Mesendoderm (in vitro differentiated cells): ENCODE measurements at places on chromosomes 2 and 18.

- peak; percentile 75 for DNase-seq
These were observed 107.8 kb downstream of the MBD2 start for GRCh38 chr18:54116541-54117257.

- DNase-seq = no peak
These were observed 132.8 kb upstream of the L3MBTL4 start for GRCh38 chr18:6547476-6547875.

DNA sequence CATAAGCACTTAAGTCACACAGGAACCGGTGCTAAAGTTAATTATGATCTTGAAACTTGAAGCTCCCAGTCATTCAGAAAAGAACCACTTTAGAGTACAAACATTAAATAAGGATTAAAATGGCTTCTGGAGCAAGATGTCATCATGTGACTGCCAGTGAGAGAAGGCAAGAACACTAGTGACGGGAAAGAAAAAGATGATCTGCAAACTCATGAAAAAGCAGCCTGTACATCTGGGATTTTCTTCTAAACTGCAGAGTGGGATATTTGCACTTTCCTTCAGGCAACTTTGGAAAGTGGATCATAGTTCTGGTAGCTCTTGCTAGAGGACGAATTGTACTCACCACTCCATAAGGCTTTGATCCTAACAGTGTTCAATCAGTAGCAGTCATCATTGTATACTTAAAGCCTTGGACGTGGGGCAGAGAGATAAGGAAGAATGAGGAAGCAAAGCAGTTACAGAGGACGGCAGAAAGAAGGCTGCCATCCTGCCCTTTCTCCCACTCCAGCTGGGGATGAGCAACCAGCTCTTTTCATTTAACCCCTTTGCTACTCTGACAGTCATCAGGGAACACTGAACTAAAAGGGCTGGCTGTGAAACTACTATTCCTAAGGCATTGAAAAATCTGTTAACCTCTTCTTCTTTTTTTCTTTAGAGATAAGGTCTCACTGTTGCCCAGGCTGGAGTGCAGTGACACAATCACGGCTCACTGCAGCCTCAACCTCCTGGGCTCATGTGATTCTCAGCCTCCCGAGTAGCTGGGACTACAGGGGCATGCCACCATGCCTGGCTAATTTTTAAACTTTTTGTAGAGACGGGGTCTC, 18.1 kb downstream of the ABHD3 start:
- DNase-seq = no peak

- no peak for DNase-seq
These were observed 64.8 kb downstream of the TNS1 start for GRCh38 chr2:217938036-217938435.

- no peak for DNase-seq
These were observed 23.9 kb downstream of the CLIP4 start for GRCh38 chr2:29139152-29139551.

DNA sequence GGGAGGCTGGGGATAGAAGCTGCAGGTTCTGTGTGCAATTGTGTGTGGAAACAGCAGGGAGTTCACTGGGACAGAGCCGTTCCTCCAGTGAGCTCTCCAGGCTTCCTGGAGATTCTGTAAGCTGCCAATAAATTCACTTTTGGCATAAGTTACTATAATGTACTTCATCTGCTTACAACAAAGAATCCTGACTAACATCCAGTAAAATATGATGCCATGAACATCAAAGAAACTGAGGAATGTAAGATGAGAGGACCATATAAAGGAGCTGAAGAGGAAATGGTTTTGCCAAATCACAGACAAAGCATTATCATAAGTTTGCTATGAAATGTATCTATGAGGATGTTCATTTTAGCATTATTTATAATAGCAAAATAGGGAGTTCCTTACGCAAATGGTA, 175.3 kb downstream of the KCNE4 start:
- DNase-seq = no peak

DNA sequence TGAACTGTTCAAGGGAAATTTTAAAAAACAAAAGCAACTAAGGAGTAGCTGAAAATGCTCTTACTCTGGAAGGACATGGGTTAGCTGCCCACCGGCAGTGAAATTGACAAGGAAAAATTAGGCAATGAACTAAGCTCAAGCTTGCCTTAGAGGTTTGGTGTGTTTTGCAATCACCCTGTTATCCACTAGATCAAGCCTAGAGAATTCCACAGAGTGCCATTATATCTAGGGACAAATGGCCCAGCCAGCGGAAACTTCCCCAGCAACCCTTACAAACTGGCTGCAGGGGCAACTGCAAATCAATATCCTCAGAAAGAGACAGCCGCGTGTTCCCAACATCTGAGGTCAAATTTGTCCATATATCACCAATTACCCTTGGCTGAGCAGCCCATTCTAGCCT, 258.2 kb downstream of the SP3 start:
- no peak for DNase-seq

GRCh38 chr2:64649013-64649484, 4.7 kb downstream of the SERTAD2 start:
- no peak for DNase-seq

DNA sequence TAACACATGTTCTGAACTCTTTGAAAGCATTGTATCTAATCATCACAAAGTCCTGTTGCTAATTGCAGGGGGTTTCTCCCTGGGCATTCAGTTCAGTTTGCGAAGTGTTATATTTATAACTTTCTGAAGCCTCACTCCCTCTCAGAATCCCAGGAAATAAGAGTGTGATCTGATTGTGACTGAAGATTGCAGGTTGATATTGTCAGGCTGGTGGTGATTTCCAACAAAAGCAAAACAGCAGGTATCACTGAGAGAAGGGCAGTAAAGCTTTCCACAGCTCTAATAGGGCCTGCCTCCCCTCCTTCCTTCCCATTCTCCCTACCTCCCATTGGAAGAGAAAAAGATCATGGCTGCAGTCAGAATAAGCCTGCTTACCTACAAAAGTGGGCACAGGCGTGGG, 466.7 kb upstream of the FSHR start:
- DNase-seq = peak; percentile 63

GRCh38 chr18:40469316-40469715, 1485.7 kb upstream of the PIK3C3 start:
- DNase-seq = no peak

- DNase-seq = peak; percentile 90
These were observed 495.7 kb upstream of the SMIM21 start for GRCh38 chr18:75923169-75923568.

GRCh38 chr2:236879416-236879963, 206.2 kb upstream of the COPS8 start:
- DNase-seq = no peak

DNA sequence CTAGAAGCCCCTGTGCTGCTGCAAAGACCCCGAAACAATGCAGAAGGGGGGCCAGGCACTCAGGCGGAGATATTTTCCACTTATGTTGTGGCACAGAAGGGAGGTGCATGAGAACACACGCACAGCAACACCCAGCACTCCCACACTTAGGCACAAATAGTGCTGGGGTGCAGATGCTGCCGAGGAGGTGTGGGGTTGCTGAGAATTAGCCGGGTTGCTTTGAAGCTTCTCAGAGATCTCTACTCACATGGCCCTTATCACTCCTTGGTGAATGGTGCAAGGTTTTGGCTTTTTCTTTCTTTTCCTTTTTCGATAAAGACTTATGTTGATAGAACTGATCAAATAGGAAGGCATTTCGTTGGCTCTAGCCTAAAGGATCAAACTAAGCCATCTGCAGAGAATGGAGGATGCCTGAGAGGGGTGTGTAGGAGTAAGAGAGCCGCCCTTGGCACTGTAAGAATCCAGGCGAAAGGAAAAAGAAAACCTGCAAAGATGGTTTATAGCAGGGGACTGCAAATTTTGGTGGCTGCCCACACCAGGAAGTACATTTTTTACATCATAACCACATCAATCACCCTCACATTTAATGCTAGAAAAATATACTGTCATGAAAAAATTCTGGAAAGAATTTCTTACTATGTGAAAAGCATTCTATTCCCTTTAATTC, 27.9 kb upstream of the FHL2 start:
- no peak for DNase-seq

GRCh38 chr2:109164739-109165221, 35.8 kb downstream of the SH3RF3 start:
- DNase-seq = no peak

- DNase-seq = no peak
These were observed 140.9 kb downstream of the TFCP2L1 start for GRCh38 chr2:121144111-121144510.

- no peak for DNase-seq
These were observed 234.1 kb downstream of the DYSF start for GRCh38 chr2:71687412-71687811.

DNA sequence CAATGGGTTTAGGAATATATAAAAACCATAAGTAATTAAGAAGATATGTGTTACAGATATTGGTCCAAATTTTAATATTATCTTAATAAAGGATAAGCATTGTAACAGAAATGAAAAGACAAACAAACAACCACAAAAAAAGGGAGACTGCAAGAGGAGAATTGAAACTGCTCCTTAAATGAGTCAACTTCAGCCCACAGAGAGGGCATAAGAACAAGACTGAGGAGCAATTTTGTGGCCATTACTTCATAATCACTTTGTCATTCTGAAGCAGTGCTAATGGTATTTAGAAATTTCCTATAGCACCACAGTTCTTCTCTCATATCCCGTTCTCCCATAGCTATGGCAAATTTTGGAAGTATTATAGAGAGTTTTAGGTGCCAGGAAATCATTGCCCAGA, 193.2 kb upstream of the HNMT start:
- no peak for DNase-seq

GRCh38 chr2:49309461-49309860, 155.1 kb upstream of the FSHR start:
- DNase-seq = peak; percentile 14

DNA sequence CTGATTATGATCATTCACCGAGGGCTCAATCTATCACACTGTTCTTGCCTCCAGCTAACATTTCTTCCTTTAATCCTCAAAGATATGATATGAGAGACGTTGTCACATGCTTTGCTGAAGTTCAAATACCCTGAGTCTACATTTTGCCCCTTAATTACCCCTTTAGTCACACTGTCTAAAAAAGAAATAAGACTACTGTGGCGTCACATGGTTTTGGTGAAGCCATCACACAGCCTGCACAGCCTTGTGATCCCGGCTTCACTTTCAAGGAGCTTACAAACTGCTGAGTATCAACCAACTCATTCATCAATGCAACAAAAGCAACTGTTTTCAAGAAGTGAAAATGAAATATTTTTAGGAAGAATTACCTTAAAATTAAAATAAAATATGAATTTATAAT, 31.9 kb upstream of the SOCS6 start:
- no peak for DNase-seq

DNA sequence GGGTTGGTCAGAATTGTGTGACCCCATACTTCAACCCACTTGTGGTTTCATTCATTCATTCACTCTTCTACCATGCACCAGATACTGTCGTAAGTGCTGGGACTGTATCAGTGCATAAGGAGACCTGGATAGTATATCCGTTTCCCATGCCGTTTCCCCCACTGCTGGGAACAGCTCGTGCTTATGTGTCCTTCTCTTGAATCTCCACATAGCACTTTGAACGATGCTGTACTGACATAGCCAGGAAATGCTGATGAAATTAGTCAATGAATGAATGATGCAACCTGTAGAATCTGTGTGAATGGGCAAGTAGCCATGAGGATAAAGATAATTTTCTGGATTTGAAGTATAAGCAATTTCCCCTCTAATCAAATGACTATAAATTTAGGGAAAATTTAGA, 276.1 kb downstream of the BCL2 start:
- DNase-seq = no peak

DNA sequence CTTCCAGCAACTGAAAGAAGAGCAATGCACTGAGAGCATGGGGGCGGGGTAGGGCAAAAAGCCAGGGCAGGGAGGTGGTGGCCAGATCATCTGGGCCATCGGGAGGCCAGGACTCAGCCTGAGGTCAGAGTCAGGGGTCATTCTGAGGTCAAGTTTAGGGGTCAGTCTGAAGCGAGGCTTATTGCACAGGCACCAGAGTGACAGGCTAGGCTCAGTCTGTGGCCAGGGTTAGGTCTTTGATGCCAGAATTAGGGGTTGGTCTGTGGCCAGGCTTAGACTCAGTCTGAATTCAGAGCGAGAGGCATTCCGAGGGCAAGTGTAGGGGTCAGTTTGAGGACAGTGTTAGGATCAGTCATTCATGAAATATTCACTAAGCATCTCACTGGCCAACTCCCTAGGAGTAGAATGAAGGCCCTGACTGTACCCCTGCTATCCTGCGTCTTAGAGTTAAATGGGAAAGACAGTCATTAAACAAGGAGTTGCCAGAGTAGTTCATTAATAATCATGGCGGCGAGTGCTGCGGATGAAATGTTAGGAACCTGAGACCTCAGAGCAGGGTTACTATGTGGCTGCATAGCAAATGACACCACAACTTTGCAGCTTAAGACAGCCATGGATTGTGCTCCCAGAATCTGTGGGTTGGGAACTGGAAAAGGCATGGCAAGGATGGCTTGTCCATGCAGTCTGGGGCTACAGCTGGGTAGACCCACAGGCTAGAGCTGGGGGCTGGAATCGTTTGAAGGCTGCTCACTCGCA, 198.7 kb downstream of the CYP26B1 start:
- no peak for DNase-seq

GRCh38 chr2:217664761-217665160, 338.0 kb downstream of the TNS1 start:
- DNase-seq = no peak

DNA sequence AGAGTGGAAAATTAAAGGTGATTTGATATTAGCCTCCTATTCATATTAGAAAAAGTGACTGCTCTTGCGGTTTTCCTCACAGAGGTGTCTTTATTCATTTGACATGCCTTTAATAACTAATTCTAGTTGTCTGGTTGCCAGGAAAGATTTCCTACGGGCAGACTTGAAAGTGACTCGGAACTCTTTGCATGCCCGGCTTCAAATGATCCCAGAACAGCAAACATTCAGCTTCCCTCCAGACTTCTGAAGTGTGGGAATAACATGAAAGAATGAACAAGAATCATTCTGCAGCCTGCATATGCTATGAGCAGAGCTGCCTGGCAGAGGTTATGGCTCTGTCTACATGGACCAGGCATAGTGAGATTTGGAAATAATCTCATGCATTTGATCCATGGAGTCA, 89.6 kb upstream of the PKDCC start:
- DNase-seq = no peak

GRCh38 chr2:88919087-88919738, 227.7 kb downstream of the RPIA start:
- DNase-seq = peak; percentile 28

- DNase-seq = no peak
These were observed 45.4 kb downstream of the SLC66A3 start for GRCh38 chr2:11200651-11201050.

DNA sequence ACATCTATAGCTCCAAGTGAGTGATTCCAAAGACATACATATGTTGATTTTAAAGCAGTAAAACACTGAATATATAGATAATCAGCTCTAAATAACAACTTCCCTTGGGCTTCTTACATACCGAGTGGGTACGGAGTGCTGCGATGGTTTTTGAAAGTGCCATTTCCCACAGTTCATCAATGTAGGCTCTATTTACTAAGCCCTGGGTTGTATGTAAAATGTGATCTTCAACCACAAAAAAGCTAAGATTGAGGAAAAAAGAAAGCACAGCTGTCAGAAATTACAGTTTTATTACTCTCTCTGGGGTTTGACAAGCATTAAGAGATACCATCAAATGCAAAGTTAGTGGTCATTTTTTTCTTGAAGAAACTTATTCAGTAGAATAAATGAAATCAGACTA, 312.8 kb downstream of the EXOC6B start:
- no peak for DNase-seq
